ENCODE measurements at places on chromosomes 1 and 21.

DNA sequence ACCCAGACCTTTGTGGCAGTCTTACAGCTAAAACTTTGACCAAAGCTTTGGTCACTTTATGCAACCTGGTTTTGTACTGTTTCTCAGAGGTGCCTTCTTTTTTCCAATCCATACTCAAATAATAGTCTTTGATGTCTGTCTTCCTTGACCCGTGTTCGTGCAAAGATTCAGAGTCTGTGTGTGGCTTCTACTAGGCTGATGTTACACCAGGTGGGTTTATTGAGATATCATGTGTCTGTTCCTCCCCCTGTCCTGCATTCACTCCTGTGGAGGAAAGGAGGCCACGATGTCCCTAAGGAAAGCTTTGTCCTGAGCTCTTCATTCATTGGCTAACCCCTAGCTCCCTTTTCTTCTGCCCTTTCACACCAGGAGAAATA lies 15.0 kb upstream of the IKBKE start:
- DNase-seq = no peak

DNA sequence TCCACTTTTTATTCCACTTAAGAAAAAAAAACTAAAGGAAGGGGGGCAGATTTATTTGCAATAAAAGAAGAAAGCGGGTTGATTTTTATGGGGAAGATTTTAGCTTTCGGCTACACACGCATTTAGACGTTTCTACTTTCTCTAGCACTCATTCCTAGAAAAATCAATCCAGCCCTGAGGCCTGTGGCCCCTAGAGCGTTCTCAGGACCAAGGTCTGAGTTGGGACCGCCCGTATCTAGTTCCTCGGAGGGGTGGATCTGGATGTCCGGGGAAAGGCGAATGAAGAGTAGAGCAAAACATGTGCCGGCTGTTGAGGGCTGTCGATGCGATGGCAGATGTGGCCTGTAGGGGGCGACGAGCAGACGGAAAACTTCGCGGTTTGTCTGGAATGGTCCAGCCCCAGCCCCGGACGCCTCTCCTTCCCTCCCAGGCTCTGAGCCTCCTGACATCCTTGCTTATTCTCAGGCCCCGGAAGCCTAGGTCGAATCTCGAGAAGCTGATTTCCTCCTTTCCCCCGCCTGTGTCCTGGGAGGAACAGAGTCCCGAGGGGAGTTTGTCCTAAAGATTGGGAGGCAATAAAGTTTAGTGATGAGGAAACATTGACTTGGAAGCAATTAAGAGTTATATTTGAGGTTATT lies 5.2 kb downstream of the FOXD3 start:
- peak; percentile 17 for DNase-seq

DNA sequence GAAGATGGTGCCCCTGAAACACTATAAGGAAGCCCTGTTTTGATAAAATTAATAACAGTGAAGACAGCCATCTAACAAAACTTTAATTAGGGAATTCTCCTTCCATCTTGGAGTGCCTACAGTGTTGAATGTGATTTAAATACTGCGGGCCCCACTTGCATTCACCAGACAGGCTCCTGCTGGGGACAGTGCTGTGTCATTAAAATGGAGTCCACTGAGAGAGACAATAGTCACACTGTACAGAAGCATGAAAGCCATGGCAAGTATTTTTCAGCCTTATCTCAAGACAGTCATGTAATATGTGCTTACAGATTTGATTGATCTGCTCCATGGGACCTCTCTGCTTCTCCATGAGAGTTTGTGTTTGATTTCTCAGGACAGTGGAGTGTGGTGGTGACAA lies 29.7 kb upstream of the ZBTB18 start:
- no peak for DNase-seq

DNA sequence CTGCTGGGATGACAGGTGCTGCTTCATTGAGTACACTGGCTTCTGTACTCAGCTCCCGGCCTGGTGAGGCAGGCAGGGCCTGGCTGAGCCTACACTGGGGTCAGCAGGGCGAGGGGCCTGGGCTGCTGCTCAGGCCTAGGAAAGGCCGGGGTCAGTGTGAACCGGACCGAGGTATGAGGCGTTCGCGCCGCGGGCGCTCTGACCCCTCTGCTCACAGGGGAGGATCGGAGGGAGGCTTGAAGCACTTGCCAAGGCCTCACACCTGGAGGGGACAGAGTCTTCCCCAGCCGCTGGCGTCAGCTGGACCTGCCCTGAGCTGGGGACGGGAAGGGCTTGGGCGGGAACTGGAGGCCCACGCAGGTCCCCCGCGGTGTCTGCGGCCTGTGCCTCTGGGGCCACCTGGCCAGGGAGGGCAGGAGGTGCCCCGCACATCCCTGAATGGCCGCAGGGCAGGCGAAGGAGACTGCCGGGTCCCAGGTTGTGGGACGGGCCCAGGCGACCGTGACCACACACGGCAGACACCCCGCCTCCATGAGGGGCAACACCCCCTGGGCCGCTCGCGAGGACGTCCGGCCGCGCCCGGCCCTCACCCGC lies 466 bp downstream of the PEX10 start:
- DNase-seq = no peak

DNA sequence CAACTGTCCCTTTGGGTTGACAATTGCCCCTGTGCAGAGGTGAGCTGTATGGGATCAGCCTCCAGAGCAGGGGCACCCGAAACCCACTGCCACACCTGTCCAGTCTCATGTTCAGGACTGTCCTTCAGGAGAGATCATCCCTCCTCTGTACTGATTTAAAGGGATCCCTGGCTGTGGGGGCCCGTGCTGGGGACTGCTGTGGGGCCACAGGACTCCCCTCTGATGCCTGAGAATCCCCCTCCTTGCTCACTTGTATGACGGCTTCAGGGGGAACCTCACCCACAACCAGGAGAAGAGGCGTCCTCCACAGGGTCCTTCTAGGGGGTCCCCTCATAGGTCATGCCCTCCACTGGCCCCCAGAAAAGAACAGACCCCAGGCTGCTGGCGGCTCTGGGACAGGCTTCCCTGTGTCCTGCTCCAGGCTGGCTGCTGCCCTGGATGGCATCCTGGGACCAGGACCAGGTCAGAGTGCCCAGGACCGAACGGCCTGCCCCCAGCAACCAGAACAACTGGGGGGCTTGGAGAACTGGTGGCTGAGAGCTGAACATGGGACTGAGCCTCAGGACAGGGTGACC lies 77.5 kb upstream of the ACTRT2 start:
- DNase-seq = no peak

- no peak for DNase-seq
These were observed 239.4 kb upstream of the ST6GALNAC5 start for GRCh38 chr1:76627901-76628300.

DNA sequence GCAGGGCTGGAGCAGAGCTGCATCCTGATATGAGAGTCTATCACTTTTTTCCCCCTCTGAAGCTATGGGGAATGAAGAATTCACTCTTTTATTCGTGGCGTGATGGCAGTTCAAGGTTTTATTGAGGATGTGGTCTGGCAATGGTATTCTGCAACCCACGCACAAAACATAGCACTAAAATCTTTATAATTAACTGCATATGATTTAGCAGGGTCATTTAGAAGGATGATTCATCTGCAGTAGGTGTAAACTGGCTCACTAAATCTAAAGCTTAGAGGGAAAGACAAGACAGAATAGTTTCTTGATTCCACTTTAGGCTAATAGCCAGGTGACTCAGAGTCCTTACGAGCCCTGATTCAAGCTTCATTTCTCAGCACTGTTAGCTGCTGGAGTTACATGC lies 25.0 kb upstream of the CHRM3 start:
- DNase-seq = no peak

DNA sequence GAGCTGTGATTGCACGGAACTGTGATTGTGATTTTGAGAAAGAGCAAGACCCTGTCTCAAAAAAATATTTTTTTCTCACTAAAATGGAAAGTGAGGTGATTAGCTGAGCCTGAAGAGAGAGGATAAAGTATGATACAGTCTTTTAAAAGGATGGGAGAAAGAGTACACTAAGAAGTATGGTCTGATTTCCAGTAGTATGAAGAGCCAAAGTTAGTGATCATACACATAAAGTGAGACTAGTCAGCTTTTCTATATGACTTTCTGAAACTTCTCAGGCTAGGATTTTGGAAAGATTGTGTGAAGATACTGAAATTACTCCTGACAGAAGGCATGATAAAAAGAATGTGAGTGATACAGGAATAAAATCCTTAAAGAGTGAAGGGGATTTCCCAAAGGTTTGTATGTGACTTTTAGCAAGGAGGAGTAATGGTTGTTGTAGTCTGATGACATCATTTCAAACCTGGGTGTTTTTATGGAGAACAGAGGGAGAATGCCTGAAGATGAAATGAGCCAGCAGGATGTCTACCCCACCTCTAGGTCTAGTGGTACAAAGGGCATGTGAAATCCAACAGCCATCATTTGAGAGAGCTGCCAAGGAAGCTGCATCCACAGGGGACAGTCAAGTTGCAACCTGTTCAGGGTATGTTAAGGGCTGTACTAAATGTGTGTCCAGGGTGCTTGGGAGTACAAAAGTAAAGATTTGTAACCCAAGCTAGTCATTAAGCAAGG lies 157.7 kb downstream of the PIK3R3 start:
- no peak for DNase-seq

- DNase-seq = no peak
These were observed 41.5 kb downstream of the GALNT2 start for GRCh38 chr1:230108580-230108979.

DNA sequence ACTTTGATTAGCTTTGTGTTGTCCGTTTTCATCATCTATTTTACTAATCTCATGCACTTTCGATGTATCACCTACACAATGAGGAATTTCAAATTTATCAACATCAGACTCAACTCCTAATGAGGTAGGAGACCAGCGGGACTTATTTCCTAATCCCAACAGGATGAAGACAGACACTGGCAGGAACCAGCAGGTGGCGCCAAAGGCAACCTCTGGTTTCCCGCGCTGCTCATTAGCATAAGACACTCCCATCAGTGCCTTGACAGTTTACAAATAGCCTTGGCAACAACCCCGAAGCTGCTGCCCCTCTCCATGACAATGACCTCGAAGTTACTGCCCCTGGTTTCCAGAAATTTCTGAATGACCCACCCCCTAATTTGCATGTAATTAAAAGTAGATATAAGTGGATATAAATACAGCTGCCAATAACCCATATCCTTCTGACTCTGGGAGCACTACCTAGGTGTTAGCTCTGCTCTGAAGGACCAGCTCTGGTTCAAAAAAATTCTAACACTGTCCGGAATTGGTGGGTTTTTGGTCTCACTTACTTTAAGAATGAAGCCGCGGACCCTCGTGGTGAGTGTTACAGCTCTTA lies 974.8 kb downstream of the ADGRL2 start:
- DNase-seq = no peak

GRCh38 chr1:205324781-205325180 lies 3.2 kb upstream of the NUAK2 start:
- no peak for DNase-seq

- DNase-seq = no peak
These were observed 4.7 kb upstream of the TSNAX start for GRCh38 chr1:231523816-231524215.

DNA sequence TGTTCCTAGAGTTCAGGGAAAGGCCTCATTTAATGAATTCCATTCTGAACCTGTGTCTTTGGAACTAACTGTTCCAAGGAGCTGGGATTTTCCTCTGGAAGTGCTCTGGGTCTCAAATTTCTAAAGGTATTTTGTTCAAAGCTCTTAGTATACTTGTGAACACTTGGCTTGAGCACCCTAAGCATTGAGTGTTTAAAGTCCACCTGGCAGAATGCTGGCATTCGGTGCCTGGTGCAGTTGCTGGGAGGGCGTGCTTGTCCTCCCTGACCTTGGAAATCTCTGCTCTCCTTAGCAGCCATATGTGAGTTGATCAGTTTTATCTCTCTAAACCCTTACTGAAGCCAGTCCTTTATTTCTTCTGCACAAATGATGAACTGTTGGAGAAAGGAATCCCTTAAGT lies 3.0 kb downstream of the MTARC2 start:
- DNase-seq = no peak

DNA sequence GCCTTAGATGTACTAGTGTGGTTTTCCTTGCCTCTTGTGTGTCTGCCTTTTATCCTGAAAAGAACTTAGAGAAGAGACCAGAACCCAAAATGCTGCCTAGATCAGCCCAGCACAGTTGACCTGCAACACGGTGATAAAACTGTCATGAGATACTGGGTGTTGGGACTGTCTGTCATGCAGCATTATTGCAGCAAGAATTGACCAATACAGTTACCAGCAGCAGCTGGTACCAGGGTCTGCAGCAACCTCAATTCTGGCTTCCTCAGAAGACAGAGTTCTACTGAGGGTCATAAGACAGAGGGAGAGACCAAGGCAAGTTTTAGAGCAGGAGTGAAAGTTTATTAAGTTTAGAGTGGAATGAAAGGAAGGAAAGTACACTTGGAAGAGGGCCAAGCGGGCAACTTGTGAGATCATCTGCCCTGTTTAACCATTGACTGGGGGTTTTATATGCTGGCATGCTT lies 182.0 kb downstream of the DYRK1A start:
- DNase-seq = no peak

- DNase-seq = peak; percentile 54
These were observed 42.4 kb downstream of the SLC66A1 start for GRCh38 chr1:19354531-19354981.

GRCh38 chr1:16077406-16078245 lies 4.2 kb upstream of the FAM131C start:
- DNase-seq = no peak

Data from COR-L47 (cell line).